Activated B cell treated with CpG ODN at 0.5 μM for 24 hours (primary cell): ENCODE measurements at places on chromosomes 2 and 18. TPM values are rescaled to one million over a fixed set of nuclear protein-coding genes. Genes with fewer than 3 reads are reported as not detected.

Gene NRBP1
- 78.9 and 82.3 TPM in 2 replicates for total RNA-seq

Gene MAP3K19
- total RNA-seq: not detected in 2 replicates

Gene XPO1
- total RNA-seq: 183 and 217 TPM in 2 replicates

DNA sequence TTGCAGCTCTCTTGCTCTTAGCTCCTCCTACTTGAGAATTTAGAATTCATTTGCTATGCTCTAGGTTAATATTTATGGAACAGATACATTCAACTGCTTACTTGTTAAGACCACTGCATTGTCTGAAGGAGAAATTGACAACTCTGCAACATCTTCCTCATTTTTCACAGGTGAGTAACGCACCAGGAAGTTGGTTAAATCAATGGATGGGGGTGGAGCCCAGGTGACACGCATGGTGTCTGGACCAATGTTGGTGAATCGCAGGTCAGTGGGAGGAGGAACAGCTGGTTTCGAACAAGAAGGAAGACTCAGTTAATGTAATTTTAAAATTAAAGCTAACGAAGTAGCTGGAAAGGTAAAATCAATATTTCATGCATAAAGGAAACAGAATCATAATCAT lies 44.3 kb downstream of the FN1 start:
- DNase-seq: no peak

DNA sequence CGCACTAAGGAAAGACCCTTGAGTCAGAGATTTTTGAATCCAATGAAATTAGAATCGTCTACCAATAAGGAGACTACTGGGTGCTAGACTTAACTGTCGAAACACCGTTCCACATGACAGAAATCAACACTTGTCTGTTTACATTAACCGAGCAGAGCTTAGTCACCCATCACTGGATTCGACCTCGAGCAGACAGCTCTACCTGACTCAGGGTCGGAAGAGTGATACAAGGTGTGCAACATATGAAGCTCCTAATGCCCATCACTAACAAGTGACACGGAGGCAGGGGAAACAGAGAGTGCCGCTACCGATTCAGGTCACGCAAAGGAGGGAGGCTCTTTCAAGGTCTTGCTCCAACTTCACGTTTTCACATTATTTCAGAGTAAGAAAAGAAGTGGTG lies 54.2 kb upstream of the FZD5 start:
- no peak for DNase-seq

- no peak for DNase-seq
Observed at GRCh38 chr2:109376115-109376514, 237.7 kb downstream of the SEPTIN10 start.
